H7 (cell line): ENCODE measurements at places on chromosomes 12 and 14. TPM values are rescaled to one million over a fixed set of nuclear protein-coding genes. Genes with fewer than 3 reads are reported as not detected.

FOXG1 gene
- 0.04 and 0.14 TPM in 2 replicates for total RNA-seq

CLEC1A gene
- not detected in 2 replicates for total RNA-seq

VRTN gene
- 139 and 140 TPM in 2 replicates for total RNA-seq

DNA sequence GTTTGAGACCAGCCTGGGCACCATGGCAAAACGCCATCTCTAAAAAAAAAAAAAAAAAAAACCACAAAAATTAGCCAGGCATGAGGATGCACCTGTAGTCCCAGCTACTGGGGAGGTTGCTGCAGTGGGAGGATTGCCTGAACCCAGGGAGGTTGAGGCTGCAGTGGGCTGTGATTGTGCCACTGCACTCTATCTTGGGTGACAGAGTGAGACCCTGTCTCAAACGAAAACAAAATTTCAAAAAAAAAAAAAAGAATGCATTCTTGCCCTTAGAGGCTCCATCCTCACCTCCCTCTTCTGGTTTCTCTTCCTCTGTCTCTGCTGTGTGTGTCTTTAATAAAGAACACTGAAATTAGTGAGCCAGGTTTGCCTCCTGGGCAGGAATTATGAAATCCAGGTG lies 107.8 kb downstream of the VCPKMT start:
- no peak for DNase-seq

- DNase-seq, result no peak
These were observed 166.7 kb upstream of the HIF1A start for GRCh38 chr14:61528591-61529021.

DNA sequence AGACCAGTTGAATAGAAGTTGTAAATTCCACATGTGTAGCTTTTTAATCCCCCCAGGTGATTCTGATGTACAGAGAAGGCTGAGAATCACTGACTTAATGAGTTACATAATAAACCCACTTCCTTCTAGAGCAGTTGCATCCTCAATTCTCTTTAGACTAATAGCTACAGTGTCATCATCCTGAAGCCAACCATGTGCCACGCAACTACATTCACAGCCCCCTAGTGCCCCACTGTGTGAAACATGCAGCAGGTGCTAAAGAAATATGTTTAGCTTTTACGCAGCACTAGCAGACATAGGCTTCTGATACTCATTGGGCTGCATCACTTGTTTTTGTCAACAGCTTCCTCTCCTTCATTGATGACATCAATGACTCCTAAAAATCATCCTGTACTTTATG lies 1168.3 kb downstream of the BCL11B start:
- no peak for DNase-seq

DNA sequence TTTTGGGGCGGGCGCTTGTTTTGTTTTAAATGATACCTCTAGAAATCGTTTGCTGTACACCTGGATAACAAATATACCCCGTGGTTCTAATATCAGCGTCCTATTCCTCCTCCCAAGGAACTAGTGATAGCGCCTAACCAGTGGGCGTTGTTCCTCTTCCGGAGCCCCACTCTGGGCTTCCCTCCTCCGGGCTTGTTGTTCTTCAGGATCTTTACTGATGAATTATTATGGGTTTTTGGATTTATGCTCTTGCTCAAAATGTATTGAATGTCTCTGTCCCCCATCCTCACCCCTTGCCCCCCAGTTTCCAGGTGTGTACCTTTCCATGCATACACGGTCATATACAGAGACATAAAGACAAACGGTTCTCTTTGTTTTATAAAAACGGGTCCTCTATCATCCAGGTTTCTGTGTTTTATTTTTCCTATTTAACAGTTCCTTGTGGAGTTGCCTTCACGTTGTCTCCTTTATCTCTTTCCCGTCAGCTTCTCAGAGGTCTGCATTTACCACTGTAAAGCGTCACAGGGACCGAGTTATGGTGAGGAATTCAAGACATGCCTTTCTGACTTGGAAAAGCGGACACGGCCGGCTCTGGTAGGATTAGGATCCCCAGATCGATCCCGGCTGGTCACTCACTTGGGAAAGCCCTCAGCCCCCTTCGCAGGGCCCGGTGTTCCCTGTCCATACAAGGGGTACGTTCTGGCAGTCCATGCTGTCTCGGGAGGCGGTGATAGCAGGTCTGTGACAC lies 655 bp upstream of the PLEKHG3 start:
- no peak for DNase-seq

DNA sequence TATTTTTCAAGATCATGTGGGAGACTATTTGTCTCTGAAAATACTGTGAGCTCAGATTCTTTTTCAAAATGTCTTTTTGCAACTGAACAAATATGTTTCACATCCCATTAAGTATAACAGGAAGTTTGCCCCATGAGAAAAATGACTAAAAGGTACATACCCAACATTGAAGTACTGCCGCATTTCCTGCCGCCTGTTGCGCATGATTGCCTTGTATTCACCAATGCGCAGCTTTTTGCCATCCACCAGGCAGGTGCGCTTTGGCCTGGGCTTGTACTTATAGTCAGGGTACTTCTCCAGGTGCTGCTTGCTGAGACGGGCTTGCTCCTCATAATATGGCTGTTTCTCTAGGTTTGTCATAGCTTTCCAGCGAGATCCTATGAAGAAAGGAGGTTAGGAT lies 413.2 kb downstream of the SOX5 start:
- no peak for DNase-seq

GRCh38 chr12:39622306-39622705 lies 2.7 kb upstream of the ABCD2 start:
- DNase-seq, result no peak

DNA sequence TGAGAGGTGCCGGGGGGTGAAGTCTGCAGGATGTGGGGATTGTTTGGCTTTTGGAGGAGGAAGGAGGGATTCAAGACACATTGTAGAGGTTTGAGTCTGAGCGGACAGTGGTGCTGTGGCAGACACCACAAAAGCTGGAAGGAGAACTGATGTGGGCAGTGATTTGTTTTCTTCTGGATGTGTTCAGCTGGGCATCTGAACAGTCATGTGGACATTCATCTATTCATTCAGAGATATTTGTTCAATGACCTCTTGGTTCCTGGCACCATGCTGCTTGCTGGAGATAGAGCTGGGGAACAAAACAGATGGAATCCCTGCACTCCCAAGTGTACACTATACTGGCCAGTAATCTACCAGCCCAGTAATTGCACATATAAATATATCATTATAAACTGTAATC lies 64.0 kb downstream of the PTPN11 start:
- DNase-seq, result no peak
